ENCODE measurements at places on chromosomes 11 and 22.

- no peak overlapping the region for H3K27ac ChIP-seq
- peaks cover 7% of the 10 kb centered on the region for H3K27me3 ChIP-seq
- no peaks in the 10 kb centered on the region for H3K36me3 ChIP-seq
- DNase-seq: no peak
Measured at GRCh38 chr11:102513869-102514268, 16.7 kb downstream of the MMP7 start.

DNA sequence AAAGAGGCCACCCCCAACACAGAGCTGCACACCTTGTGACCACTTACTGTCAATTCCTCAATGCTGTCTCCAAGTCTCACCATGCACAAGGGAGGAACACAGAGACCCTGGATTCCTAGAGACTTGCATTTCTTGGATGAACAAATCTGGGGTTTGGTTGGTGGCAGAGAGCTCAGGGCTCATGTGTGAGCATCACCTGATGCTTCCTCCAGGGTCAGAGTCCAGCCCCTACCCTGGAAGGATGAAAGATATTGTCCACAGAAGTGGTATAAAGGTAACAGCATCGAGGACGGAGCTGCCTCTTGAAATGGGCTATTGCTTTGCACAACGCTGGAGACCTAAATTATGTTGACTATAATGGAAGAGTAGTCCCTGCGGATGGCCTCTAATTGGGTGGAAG lies 36.0 kb downstream of the GGTLC2 start:
- peaks cover 3% of the 10 kb centered on the region for H3K4me1 ChIP-seq
- H3K4me3 ChIP-seq: no peak overlapping the region
- no peaks in the 10 kb centered on the region for H3K36me3 ChIP-seq
- no peak overlapping the region for H3K27ac ChIP-seq
- DNase-seq: no peak

DNA sequence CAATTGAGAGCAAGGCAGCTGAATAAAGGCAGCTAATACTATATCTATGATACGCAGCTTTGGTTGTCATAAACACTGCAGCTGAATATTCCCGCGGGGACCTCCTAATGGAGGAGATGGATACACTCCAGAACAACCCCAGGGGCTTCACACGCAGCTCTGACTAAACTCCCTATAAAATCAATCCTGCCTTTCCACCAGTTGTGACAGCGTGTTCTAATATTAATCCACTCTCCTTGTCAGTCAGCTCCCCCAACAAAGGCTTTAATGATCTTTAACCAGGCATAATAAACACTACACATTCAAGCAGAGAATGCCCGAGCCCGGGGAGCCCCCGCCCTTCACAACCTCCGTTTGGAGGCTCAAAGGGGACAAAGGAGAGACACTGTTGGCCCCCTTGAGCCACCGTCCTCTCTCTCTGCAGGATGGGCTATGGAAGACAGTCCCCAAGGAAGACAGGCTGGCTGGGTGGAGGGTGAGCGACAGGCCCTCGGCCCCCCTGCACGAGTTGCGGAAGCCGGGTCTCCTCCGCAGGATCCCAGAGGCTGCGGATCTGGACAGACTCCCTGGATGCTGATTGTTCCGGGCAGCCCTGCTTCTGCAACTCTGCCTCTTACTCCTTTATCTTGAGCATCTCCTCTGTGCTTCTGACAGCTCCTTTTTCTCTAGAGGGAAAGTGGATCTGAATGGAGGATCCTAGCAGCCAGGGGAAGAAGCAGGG lies 565.2 kb downstream of the BUD13 start:
- H3K4me1 ChIP-seq: no peaks in the 10 kb centered on the region
- no peak overlapping the region for H3K4me3 ChIP-seq

- H3K27me3 ChIP-seq: no peaks in the 10 kb centered on the region
- no peak for DNase-seq
- H3K36me3 ChIP-seq: peaks cover 26% of the 10 kb centered on the region
- H3K4me3 ChIP-seq: no peak overlapping the region
- no peaks in the 10 kb centered on the region for H3K4me1 ChIP-seq
- no peak overlapping the region for H3K27ac ChIP-seq
Measured at GRCh38 chr11:133900176-133901105, 55.1 kb upstream of the SPATA19 start.

DNA sequence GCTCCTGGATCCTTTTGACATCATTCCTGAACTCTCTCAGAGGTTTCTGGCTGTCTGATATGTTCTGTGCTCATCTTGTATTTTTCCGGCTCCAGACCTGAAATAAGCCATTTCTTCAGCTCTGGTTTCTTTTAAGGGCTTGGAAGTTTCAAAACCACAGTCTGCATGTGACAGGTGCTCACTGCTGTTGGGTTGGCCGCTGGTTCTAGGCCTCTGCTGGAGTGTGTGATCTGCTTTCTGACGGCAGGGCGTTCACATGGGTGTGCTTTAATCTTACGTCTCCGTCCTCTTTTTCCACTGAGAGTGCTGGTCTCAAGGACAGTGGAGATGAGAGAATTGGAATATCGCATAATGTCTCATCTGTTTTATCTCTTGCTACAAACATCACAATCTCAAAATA lies 10.3 kb downstream of the ZBED4 start:
- no peak overlapping the region for H3K4me3 ChIP-seq
- H3K4me1 ChIP-seq: peaks cover 44% of the 10 kb centered on the region
- DNase-seq: no peak
- H3K27me3 ChIP-seq: no peaks in the 10 kb centered on the region
- peak overlapping the region; percentile 4 for H3K27ac ChIP-seq

GRCh38 chr11:133382131-133382812 lies 150.0 kb downstream of the OPCML start:
- no peak overlapping the region for H3K4me3 ChIP-seq
- DNase-seq: no peak
- H3K27ac ChIP-seq: no peak overlapping the region
- H3K36me3 ChIP-seq: no peaks in the 10 kb centered on the region

DNA sequence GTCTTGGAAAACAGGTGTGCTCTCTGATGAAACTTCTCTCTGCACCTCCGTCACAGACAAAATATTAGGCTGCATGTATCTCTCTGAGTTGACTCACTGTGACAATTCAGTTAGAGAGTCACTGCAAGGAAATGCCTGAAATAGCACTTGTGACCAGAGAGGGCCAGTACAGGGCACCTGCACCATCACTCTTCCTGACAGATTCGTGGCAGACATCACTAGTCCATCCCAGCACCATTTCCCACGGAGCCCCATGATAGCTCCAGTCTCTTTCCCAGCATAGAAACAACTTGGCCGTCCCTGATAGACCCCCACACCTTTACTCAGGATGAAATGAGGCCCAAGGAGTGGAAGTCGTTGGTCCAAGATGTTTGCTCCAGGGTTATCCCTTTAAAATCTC lies 73.3 kb upstream of the ISX start:
- no peaks in the 10 kb centered on the region for H3K36me3 ChIP-seq
- H3K4me1 ChIP-seq: no peaks in the 10 kb centered on the region
- H3K27me3 ChIP-seq: no peaks in the 10 kb centered on the region
- no peak overlapping the region for H3K27ac ChIP-seq

DNA sequence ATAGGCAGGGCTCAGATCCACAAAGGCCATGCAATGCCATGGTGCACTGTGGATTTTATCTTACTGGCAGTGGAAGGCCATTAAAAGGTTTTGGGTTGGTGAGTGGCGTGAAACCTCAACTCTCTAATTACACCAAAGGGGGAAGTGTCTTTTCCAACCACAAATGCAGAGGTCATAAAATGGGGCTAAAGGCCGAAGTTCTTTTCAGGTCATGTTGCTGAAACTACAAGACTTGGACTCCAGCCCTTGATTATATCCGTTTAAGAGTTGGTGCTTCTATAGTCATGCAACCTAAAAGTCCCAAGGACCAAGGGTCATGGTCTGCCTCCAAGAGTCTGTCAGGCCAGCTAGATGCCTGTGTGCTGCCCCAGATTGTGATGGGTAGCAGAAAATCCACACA lies 434.3 kb downstream of the RAB38 start:
- no peak for DNase-seq
- no peak overlapping the region for H3K27ac ChIP-seq
- no peak overlapping the region for H3K4me3 ChIP-seq
- no peaks in the 10 kb centered on the region for H3K4me1 ChIP-seq
- no peaks in the 10 kb centered on the region for H3K36me3 ChIP-seq
- no peaks in the 10 kb centered on the region for H3K27me3 ChIP-seq

DNA sequence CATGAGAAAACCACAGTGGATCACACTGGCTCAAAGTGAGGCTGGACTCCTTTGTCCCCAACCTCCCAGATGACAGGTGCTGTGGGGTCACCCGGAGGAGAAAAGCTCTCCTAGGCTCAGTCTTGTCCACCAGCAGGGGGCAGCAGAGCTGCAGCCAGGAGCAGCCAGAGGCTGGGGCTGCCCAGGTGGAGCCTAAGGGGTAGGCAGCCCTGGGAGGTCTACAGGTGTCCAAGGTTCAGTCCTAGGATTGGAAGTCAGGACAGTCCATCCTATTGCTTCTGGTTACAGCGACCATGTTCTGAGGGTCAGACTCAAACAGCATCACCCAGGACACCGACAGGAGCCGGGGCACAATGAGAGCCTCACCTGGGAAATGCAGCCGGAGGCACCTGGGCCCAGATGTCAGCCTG lies 77.6 kb upstream of the IGLL5 start:
- H3K36me3 ChIP-seq: no peaks in the 10 kb centered on the region
- peaks cover 32% of the 10 kb centered on the region for H3K27me3 ChIP-seq
- H3K27ac ChIP-seq: no peak overlapping the region

DNA sequence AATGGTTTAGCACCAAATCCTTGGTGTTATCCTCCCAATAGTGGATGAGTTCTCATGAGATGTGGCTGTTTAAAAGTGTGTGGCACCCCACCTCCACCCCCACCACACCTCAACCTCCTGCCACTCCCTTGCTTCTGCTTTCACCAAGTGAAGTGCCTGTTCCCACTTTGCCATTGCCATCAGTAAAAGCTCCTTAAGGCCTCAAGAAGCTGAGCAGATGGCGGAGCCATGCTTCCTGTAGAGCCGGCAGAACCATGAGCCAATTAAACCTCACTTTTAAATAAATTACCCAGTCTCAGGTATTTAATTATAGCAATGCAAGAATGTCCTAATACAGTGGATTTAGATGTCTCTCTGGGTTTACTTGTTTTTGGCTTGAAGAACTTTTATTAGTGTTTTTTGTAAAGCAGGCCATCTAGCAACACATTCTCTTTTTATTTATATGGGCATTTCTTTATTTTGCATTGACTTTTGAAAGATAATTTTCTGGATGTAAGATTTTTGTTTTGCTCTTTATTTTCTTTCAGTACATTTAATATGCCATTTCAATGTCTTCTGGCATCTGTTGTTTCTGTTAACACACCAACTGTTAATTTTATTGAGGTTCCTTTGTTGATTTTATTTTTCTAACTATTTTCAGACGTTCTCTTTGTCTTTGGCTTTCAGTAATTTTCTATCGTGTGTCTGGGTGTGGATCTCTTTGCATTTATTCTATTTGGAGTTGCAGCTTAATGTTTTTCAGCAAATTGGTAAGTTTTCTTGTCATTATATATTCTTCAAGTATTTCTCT lies 724.5 kb upstream of the CNTN5 start:
- peak overlapping the region; percentile 9 for H3K4me3 ChIP-seq
- H3K27me3 ChIP-seq: no peaks in the 10 kb centered on the region
- no peaks in the 10 kb centered on the region for H3K36me3 ChIP-seq
- DNase-seq: no peak
- no peaks in the 10 kb centered on the region for H3K4me1 ChIP-seq
- H3K27ac ChIP-seq: peak overlapping the region; percentile 9

- no peak overlapping the region for H3K4me3 ChIP-seq
- no peak for DNase-seq
- H3K27me3 ChIP-seq: peaks cover 20% of the 10 kb centered on the region
- H3K4me1 ChIP-seq: peaks cover 24% of the 10 kb centered on the region
- peaks cover 4% of the 10 kb centered on the region for H3K36me3 ChIP-seq
- no peak overlapping the region for H3K27ac ChIP-seq
Measured at GRCh38 chr11:72220696-72221363, 3.7 kb upstream of the INPPL1 start.

DNA sequence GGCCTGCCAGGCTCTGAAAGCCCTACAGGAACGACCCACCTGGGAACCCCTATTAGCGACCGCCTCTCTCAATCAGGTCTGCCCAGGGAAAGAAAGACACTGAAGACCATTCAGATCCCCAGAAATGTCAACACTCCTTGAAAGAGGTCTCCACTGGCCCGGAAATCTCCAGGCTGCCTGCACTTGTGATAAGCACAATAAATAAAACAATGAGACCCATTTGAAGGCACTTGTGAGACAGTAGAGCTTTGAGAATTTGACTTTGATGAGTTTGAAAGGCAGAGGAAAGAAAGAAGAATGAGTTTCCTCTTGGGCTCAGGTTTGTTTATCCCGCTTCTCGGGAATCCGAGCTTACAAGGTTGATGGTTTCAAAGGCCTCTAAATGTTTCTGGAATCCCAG lies 416.3 kb downstream of the BUD13 start:
- H3K36me3 ChIP-seq: no peaks in the 10 kb centered on the region
- no peak for DNase-seq
- no peak overlapping the region for H3K27ac ChIP-seq

DNA sequence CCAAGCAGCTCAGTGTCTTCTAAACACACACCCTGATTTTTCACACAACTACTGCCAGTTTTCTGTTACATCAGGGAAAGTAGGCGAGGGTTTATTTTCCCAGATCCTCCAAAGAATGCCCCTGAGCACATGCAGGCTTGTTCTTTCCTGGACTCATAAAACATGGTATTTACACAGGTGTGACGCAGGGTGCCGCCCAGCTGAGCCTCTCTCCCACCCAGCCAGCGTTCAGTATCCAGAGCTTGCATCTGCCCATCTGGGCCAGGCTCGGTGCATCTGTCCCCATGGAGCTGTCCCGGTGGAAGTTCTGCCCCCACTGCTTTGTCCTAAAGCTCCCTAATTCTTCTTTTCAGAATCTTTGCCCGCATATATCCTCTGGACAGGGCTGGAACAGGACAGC lies 44.8 kb upstream of the ISX start:
- no peaks in the 10 kb centered on the region for H3K4me1 ChIP-seq
- DNase-seq: no peak
- no peak overlapping the region for H3K4me3 ChIP-seq
- no peaks in the 10 kb centered on the region for H3K36me3 ChIP-seq
- H3K27me3 ChIP-seq: no peaks in the 10 kb centered on the region
- H3K27ac ChIP-seq: no peak overlapping the region

GRCh38 chr11:3041699-3042441 lies 15.4 kb downstream of the CARS1 start:
- peaks cover 33% of the 10 kb centered on the region for H3K36me3 ChIP-seq
- H3K4me1 ChIP-seq: peaks cover 8% of the 10 kb centered on the region
- DNase-seq: no peak
- no peak overlapping the region for H3K4me3 ChIP-seq
- H3K27me3 ChIP-seq: no peaks in the 10 kb centered on the region

DNA sequence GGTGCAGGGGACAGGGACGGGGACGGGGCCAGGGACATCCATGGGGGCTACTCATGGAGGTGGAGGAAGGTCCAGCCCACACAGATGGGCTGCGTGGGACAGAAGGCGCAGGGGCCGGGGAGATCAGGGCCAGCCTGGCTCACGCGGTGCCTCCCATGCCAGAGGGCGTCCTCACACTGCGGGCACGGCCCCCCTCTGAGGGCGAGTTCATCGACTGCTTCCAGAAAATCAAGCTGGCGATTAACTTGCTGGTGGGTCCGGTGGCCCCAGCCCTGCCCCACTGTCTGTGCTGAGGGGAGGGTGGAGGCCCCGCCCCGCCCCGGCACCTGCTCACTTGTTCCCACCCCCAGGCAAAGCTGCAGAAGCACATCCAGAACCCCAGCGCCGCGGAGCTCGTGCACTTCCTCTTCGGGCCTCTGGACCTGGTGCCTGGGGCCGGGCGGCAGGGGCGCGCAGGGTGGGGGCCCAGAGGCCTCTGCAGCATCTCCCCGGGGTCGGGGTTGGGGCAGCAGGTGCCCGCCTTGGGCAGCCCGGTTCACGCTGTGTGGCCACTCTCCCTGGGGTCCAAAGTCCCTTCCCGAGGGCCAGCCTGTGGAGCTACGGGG lies 15.8 kb downstream of the EPS8L2 start:
- DNase-seq: no peak
- H3K4me1 ChIP-seq: peaks cover 10% of the 10 kb centered on the region
- H3K36me3 ChIP-seq: no peaks in the 10 kb centered on the region

All from T-helper 2 cell treated with Interferon-gamma antibody and Interleukin-4, amounts not matched to agents 5 μg/mL and 100 μg/mL, for 36 hours (primary cell).